ENCODE measurements at places on chromosomes 5 and 9.

- no peak for DNase-seq
Measured at GRCh38 chr5:179378441-179379271, 33.4 kb upstream of the ADAMTS2 start.

DNA sequence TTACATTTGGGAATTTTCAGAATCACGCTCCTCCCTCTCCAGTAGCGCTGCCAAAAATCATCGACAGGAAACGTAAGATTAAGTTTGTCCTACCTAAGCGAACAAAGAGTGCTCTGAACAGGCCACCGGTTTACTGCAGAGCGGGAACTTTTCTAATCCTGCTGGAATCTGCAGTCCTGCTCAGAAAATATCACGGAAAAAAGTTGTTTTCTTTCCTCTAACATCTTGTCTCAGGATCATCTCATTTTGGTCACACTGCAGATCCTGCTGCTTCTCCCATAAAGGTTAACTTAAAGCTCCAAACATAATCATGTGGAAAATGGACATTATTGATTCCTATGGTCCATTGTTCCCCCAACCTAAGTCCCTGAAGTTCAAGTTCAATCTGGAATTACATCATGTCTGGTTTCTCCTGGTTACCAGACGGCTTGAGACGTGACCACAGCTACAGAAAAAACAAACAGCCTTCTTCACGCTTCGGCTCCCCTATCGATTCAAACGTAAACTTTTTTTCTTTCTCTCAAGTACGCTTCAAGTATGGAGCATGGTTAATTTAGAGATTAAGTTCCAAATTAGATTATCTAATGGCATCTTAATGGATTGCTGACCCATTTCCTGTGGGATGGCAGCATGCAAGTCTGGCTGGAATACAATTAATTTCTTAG, 217.6 kb downstream of the NFIB start:
- DNase-seq = no peak

DNA sequence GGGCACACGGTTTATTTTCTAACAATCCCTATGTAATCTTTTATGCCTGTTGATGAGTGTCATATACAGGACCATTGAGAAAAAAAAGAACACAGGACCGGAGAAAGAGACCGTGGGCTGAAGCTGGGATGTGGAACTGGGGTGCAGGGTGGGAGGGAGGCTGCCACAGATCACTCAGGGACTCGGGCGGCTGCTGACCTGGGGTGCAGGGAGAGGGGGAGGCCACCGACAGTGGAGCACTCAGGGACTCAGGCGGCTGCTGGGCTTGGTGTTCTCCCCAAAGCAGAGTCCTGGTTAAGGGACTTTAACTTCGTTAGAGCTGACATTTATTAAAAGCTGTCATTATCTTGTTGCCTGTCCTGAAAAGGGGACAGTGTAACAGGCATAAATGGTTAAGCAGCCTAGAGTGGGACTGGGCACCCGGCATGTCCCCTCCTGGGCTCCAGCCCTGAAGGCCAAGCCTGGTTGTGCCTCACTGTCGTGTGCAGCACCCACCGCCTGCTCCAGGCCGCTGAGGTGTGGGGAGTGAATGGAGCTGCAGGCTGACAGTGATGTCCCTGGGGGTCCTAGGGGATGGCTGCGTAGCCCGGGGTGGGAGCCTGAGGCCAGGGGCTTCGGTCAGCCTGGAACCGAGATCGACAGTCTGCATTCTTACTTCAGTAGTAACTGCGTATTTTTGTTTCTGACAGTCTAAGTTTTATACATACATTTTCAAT, 14.0 kb downstream of the NDUFS6 start:
- DNase-seq = no peak

DNA sequence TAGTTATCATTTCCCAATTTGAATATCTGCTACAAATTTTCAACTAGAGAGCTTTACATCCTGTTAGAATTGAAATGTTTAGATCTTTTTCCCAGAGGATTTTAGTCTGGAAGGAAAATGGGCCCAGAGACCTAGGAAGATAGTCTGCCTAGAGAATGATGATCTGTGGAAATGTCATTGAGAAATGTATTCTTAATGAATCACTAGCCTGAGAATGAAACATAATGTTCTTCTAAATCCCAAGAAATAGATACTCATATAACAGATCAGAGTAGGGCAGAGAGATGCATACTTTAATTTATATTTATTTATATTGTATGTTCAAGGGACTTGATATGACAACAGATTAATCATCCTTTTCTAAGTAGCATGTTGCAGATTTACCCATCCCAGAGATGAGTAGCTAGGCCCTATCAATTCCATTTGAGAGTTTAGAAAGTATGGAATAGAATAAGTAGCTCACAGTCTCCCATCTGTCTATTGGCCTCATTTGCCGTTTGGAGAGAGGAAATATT, 25.1 kb upstream of the SLC44A1 start:
- DNase-seq = no peak

- no peak for DNase-seq
Measured at GRCh38 chr5:16869821-16870796, 66.0 kb downstream of the MYO10 start.

DNA sequence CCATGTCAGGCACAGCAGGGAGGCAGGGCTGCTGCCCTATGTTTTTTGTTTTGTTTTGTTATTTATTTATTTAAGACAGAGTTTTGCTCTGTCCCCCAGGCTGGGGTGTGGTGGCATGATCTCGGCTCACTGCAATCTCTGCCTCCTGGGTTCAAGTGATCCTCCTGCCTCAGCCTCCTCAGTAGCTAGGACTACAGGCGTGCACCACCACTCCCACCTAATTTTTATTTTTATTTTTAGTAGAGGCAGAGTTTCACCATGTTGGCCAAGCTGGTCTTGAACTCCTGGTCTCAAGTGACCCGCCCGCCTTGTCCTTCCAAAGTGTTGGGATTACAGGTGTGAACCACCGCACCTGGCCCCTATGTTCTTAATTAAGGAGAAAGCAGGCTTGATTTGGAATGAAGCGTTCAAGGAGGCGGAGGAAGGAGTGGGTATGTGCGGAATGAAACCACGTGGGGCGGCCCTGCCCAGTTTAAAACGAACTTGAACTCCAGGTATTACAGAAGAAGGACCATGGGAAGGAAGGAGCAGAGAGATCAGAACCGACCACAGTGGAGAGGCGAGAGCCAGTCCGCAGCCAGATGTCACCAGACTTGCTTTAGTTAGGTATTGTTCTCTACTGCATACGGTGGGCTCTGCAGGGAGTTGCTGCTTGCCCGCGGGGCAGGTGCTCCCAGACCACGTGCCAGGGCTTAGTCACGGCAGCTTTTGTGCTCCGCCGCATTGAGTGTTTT, 34.9 kb upstream of the EPB41L4B start:
- no peak for DNase-seq

GRCh38 chr5:41794471-41794870, 75.8 kb downstream of the OXCT1 start:
- DNase-seq = no peak

GRCh38 chr9:127185931-127186781, 63.7 kb upstream of the ANGPTL2 start:
- no peak for DNase-seq

GRCh38 chr9:98742325-98743280, 33.9 kb upstream of the GABBR2 start:
- no peak for DNase-seq

DNA sequence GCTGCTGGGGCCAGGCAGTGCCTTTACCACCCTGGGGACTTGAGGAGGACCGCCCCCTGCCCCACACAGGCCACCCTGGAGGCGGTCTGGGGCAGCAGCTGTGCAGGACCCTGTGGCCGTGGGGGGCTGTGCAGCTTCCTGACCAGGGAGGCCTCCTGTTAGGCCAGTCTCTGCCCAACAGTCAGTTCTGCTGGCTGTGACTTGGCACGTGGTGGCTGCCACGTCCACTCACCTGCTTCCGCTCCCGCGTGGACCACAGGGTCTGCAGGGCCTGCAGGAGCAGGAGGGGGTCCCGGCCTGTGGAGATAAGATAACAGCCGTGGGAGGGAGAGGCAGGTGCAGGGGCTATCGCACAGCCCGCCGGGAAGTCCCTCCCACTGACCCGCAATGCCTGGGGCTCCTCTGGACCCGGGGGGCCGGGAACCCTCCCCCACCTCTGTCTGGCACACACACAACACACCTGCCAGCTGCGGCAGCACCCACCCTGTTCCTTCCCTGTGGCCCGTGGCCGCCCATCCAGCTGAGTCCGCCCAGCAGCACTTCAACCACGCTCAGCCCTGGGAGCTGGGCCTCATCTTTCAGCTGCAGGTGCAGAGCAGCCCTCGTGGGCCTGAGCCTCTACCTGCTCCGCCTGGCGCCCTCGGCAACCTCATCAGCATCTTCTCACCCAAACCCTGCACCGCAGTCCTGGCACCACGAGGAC, 39.7 kb downstream of the EXD3 start:
- no peak for DNase-seq

DNA sequence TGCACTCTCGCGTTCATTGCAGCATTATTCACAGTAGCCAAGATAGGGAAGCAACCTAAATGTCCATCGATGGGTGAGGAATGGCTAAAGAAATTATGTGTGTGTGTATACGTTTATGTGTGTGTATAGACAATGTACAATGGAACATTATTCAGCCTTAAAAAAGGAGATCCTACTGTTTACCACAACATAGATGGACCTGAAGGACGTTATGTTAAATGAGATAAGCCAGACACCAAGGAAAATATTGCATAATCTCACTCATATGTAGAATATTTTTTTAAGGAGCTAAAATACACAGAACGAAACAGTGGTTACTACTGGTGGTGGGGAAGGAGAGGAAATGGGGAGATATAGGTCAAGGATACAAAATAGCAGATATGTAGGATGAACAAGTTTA, 2.4 kb downstream of the KIF2A start:
- DNase-seq = no peak

- DNase-seq = no peak
Measured at GRCh38 chr5:133292300-133292699, 240.5 kb downstream of the HSPA4 start.

- no peak for DNase-seq
Measured at GRCh38 chr5:5481206-5481605, 58.7 kb downstream of the ICE1 start.

DNA sequence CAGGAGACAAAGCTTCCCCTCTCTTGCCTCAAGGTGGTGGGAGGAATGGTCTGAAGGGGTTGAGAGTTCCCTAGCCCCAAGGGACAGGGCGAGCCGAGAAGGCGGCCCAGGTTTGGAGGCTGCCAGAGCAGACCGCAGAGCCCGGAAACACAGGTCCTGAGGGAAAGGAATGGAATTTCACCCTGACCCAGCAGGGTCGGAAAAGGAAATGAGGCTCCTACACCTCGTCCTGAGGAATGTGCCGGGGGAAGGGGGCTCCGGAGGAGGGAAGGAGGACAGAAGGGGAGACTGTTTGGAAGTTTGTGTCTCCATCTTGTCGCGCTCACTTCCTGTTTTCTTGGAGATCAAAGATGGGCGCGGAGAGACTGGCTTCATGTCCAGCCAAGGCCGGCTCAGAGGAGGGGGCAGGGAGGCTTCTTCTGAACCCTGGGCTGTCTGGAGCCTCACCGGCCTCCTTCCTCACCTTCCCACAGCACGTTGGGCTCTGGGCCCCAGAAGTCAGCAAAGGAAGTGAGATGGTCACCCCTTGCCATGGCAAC, 9.6 kb downstream of the ENG start:
- no peak for DNase-seq

DNA sequence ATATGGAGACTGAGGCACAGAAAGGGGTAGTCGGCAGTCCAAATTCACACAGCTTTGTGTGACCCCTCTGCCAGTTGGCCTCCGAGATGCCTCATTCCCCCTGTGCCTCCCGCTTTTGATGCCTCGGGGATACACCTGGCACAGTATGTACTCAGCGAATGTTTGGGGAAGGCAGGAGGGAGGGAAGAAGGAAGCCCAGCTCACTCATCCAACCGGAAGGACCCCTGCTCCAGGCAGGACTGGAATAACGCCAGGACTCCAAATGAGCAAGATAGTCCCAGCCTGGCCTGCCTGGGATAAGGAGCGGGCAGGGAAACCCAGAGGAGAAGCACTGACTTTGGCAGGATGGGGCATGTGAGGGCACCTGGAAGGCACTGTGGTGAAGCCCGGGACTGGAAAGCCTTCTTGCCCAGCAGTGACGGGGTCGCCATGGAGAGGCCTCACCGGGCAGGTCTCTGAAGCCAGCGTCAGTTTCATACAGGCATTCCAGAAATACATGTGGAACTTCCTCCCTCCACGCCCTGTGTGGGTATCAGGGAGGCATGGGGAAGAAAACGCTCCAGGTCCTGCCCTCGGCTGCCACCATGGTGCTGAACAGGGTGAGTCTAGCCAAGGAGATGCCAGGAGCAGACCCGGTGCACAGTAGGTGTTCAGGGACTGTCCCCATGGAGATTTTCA, 20.3 kb downstream of the LMX1B start:
- no peak for DNase-seq

DNA sequence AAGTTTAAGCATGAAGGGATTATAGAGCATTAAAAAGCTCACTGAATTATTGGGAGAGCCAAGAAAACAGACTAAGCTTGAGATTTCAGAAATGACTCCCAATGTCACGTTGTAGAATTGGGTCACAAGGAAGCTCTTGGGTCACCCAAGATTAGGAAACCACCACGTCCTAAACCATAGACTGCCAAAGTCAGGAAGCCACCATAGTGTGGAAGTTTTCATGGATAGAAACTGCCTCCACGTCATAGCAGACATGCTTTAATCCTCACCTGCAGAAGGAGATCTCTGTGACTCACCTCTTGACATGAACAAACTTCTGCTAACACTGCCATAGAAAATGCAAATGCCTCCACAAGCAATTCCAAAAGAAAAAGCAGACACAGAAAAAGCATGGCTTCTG, 106.3 kb downstream of the SLC1A3 start:
- DNase-seq = no peak

DNA sequence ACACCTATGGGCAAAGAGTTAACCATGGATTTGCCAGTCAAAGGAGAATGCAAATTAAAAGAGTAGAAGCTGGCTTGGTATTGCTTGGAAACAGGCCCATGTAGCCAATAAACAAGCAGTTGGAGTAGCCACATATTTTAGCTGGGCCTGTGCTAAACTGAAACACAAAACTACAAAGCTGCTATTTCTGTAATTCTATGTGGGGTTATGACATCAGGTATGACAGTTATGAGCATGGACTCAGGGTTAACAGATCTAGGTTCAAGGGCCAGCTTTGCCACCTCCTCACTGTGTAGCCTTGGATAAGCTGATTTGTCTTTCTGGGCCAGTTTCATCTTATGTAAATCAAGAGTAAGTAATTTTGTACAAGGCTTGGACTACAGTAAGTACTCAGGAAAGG, 142.7 kb downstream of the PIP5K1B start:
- DNase-seq = no peak

GRCh38 chr9:136617746-136618579, 44.8 kb upstream of the EGFL7 start:
- peak; percentile 2 for DNase-seq

DNA sequence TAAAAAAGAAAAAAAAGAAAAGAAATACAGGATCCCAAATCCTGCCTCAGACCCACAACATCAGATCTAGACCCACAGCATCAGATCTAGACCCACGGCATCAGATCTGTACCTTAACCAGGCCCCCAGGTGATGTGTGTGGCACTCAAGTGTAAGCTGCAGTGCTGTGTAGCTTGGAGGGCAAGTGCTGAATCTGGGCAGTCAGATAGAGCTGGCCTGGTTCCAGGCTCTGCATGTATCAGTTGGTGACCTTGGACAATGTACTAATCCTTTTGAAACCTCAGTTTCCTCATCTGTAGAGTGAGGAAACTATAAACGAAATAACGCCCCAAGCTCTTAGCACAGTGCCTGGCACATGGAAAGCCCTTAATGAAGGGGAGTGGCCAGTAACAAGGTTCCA, 16.7 kb downstream of the COL15A1 start:
- no peak for DNase-seq

- no peak for DNase-seq
Measured at GRCh38 chr9:35776018-35776417, 15.4 kb upstream of the NPR2 start.
